ENCODE measurements at places on chromosomes 6 and 20.

DNA sequence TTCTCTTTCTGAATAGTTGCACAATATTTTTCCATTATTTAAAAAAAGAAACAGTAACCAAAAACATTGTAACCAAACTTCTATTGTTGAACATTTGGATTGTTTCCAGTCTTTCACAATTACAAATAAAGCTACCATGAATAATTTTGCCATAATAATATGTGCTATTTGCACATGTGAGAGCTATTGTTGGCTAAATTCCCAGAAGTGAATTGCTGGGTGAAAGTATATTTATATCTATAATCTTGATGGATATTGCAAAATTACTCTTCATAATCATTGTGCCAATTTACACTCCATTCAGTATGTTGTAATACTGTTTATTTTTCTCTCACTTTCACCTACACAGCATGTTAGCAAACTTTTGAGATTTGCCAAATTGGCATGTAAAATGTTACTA, 36.6 kb upstream of the SLC22A16 start:
- peak; percentile 63 for DNase-seq

GRCh38 chr6:127457456-127458064, 1.6 kb downstream of the KIAA0408 start:
- peak; percentile 95 for DNase-seq

- no peak for DNase-seq
Observed at GRCh38 chr6:80434691-80435350, 328.4 kb downstream of the BCKDHB start.

DNA sequence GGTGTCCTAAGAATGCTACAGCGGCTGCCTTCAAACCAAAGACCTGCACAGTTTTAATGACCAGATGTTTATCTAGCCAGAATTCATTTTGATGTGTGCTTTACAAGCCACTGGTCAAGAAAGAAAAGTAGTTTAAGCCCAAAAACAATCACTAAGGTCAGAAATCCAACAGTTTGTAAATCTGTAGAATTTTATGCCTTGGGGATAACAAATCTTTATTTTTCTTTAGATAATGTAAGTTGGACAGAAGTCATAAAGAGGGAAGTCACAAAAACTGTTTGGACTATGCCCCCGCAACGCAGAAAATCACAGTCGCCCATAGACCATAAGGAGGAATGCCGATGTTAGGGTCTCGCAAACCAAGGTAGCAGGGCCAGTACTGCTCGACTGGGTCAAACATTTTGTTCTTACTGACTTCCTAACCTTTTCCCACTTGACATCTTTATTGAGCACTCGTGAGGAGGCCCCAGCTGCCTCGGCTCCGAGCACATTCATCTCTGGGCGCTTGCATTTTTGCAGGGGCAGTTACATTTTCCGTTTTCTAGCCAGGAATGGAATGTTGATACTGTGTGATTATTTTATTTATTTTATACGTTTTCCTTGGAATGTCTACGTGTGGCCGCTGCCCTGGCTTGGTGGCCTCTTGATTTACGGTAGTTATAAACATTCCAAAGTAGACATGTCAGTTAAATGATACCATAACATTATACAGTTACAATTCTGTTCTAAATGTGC, 56.7 kb upstream of the APCDD1L start:
- no peak for DNase-seq

- no peak for DNase-seq
Observed at GRCh38 chr6:89116702-89117101, 1.2 kb downstream of the SRSF12 start.

- DNase-seq: no peak
Observed at GRCh38 chr6:150579611-150580010, 20.1 kb upstream of the PLEKHG1 start.

DNA sequence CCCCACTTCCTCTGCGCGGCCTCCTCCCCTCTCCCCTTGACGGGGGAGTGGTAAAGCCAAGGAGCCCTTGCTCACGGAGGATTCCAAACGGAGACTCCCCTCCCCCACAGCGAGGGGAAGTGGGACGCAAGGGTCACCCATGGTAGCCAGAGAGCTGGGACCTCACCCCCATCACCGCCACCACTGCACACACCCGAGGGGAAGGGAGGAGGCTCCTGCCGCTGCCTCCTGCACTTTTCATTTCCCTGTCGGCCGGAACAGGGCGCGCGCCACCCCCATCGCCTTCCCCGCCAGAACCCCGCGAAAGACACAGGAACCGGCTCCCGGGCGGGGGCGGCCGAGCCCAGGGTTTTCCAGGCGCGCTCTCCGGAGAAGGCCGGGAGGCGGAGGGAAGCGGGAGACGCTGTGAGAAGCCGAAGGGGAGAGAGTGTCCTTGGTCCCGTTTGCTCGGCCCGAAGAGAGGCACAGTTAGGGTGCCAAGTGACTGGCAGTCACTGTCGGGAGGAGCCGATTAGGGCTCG, 789 bp downstream of the CCND3 start:
- DNase-seq: peak; percentile 29

Data from inflammatory macrophage treated with lipopolysaccharide for 4 hours (primary cell).